ENCODE measurements at places on chromosomes 3 and 15.

GRCh38 chr3:147384210-147385058 lies 21.9 kb downstream of the ZIC4 start:
- DNase-seq, result no peak

GRCh38 chr3:33915796-33916546 lies 117.5 kb downstream of the PDCD6IP start:
- DNase-seq, result no peak

- no peak for DNase-seq
These were observed 38.3 kb upstream of the INO80 start for GRCh38 chr15:41154412-41154811.

DNA sequence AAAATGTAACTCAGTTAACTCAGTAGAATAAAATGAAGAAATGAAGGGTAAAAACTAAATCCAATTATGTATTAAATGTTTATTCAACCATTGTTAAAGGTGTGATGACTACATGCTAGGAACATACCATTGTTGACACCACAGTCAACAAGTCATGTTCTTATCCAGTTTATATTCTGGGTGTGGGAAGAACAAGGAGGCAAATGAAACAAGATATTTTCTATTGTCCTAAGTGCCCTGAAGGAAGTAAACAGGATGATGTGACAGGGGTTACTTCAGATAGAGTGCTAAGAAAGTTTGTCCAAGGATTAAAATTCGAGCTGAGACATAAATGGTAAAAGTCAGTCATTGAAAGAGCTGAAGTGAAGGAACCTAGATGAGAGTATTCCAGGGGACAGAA lies 13.1 kb downstream of the AP3S2 start:
- no peak for DNase-seq

DNA sequence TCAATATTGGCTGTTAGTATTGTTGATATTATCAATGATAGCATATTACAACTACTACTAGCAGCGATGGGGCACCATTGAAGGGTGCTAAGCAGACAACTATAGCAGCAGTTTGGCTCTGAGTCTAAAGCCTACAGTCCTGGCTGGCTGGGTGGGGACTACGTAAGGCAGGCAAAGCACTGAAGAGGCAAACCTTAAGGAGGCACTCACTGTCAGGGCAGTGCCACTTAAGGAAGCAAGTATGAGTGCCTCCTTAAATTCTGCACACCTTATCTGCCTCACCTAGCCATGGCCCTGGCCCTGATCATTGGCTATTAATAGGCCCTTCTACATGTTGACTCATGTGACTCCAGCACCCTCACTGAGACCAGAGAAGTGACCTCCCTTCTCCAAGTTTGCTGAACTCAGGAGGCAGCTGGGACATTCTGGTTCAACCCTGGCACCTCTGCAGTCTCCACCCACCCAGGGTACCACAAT lies 20.6 kb downstream of the CDCP1 start:
- DNase-seq, result no peak

DNA sequence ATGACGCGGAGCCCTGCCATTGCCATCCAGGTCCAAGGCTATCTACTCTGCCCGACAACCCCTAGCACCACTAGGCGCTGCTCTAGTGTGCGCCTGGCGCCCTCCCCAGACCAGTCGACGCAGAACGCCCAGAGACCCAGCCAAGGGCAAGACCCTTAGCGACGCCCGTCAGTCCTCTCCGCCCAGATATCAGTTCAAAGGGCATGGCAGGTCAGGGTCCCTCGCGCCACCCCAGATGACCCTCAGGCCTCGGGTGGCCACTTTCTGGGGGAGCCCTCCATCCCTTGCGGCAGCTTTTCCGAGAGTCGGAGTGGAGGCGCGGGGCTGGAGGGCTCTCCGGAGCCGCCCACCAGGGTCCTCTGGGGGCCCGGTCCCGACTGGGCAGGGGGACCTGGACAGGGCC lies 371 bp upstream of the CLSTN2 start:
- no peak for DNase-seq

- DNase-seq, result no peak
These were observed 32.1 kb downstream of the MESD start for GRCh38 chr15:80957556-80957955.

DNA sequence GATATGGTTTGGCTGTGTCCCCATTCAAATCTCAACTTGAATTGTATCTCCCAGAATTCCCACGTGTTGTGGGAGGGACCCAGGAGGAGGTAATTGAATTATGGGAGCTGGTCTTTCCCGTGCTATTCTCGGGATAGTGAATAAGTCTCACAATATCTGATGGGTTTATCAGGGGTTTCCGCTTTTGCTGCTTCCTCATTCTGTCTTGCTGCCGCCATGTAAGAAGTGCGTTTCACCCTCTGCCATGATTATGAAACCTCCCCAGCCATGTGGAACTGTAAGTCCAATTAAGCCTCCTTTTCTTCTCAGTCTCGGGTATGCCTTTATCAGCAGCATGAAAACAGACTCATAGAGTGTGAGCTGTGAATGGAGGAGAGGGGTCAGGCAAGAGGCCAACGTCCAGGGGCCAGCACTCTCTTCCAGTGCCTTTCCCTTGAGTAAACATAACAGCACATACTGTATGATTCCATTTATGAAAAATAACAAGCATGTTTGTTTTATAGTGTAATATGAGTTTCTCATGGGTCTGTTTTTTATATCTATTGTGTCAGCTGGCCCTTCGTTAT lies 16.3 kb upstream of the LCTL start:
- DNase-seq, result no peak

- DNase-seq, result no peak
These were observed 50.1 kb upstream of the POLR2M start for GRCh38 chr15:57656434-57656833.

- no peak for DNase-seq
These were observed 315.1 kb upstream of the PROK2 start for GRCh38 chr3:72100080-72100511.

- no peak for DNase-seq
These were observed 4.4 kb upstream of the PLSCR2 start for GRCh38 chr3:146473726-146474125.
